ENCODE measurements at places on chromosomes 1 and 21.

- no peak for DNase-seq
Measured at GRCh38 chr1:59384443-59384842, 87.5 kb downstream of the FGGY start.

GRCh38 chr1:163866564-163866963 is 544.8 kb downstream of the NUF2 start:
- DNase-seq = no peak

DNA sequence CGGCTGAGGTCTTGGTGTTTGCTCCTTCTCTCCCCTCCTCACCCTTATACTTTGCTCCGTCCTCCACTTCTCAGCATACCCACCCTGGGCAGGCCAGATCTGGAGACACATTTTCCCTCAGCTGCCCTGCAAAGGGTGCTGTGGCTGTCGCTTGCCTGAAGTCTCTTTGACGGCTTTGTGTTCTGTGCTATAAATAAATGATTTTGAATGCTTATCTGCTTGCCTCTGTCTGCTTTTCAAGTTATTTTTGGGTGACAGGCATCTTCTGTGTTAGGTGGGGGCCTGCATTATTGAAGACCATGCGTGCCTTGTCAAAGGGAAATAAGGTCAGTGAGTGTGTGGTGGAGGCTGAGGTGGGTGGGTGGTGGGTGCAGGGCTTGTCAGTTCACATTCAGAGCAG is 66.9 kb upstream of the KCND3 start:
- DNase-seq = no peak

- DNase-seq = no peak
Measured at GRCh38 chr1:230641900-230642262, 400 bp upstream of the COG2 start.

DNA sequence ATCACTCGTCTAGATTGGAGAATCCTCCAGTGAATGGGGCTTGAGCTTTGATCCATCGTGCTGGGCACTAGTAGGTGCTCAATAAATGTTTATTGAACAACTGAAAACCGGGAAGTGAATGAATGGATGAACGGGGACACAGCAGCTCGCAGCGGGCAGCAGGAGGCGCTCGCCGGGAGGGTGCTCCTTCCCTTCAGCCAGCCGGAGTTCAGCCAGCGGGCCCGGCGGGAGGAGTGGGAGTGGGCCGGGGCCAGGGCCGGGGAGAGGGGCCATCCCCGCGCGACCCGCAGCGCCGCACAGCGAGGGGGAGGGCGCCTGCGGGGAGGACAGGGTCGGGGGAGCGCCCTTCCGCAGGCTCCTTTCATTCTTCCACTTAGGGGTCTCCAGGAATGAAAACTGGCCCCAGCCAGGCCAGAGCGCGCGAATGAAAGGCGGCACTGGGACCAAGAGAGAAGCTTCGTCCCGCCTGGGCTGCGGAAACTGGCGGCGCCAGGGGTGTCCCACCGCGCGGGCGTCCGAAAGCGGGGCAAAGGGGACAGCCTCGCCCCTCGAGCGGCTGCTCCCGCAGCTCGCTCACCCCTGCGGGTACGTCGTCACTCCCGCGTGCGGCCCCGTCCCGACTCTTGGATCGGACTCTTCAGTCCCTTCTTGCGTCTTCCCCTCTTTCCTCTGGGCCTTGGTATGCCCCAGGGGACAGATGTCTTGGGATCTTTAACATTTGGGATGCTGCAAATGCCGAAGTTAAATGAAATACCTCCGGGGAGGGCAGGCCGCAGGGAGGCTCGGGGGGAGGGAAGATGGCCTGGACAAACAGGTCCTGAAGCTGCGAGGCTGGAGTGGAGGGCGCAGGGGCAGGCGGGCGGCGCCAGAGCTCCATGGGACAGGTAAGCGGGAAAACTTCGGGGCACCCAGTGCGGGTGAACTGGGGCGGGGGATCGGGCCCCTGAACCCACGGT is 3.6 kb upstream of the INAVA start:
- DNase-seq = peak; percentile 68

DNA sequence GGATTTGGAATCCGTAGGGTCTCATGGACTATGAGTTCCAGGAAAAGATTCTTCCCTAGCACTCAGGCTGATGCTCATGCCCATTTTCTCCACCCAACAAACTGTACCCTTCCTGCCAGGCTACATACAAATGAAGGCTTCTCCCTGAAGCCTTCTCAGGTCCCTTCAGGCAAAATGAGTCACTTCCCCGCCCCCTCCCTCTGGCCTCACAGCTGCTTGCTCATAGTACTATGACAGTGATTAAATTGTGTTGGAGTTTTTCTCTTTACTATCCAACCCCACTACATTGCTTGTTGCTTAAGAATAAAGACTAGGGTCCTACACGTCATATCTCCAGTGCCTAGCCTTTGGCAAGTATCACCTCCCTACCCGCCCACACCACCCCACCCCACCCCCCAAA is 207.6 kb upstream of the NFIA start:
- no peak for DNase-seq

DNA sequence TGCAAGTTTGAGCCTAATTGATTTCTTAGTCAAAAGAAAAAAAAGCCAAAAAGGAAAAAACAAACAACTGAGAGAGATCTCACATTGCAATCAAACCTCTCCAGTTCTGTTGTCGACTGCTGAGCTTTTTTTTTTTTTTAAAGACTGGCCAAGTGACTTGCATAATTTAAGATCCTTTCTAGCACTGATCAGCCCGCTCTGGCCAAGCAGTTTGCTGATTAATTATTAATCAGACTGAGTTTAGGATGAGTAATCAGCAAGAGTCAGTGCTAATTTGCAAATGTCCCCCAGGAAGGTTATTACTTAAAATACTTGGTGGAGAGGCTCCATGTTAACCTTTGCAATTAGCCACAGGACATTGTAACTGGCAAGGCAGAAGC is 39.3 kb downstream of the HMGB4 start:
- DNase-seq = no peak

DNA sequence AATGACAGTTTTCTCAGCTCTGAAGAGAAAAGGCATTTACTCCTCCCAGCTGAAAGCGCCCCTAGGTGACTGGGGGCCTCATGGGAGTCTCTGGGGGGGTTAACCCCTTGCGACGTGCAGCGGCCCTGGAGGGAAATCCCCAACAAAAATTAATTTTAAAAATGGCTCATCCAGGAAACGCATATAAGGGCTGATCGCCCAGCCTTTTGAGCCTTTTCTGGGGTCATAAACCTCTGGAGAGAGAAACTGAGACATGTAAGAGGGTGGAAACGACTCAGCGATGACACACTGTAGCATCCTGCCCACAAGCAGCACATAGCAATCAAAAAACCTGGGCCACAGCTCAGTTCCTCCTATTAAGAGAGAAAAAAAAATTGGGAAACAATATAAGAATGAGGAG is 20.4 kb upstream of the HPDL start:
- peak; percentile 70 for DNase-seq

- DNase-seq = no peak
Measured at GRCh38 chr1:39016604-39017171, 9.5 kb upstream of the NDUFS5 start.

GRCh38 chr1:59180735-59181134 is 116.2 kb upstream of the FGGY start:
- DNase-seq = no peak

Measured in activated CD4-positive, alpha-beta T cell treated with anti-CD3 and anti-CD28 coated beads, Interleukin-2, amount 10 ng/mL, durations not matched to agents 24 days and 14 days (primary cell).